Left renal pelvis (tissue), 4 donors: ENCODE measurements at places on chromosomes 16 and 17. TPM values are rescaled to one million over a fixed set of nuclear protein-coding genes. Genes with fewer than 3 reads are reported as not detected.

DNA sequence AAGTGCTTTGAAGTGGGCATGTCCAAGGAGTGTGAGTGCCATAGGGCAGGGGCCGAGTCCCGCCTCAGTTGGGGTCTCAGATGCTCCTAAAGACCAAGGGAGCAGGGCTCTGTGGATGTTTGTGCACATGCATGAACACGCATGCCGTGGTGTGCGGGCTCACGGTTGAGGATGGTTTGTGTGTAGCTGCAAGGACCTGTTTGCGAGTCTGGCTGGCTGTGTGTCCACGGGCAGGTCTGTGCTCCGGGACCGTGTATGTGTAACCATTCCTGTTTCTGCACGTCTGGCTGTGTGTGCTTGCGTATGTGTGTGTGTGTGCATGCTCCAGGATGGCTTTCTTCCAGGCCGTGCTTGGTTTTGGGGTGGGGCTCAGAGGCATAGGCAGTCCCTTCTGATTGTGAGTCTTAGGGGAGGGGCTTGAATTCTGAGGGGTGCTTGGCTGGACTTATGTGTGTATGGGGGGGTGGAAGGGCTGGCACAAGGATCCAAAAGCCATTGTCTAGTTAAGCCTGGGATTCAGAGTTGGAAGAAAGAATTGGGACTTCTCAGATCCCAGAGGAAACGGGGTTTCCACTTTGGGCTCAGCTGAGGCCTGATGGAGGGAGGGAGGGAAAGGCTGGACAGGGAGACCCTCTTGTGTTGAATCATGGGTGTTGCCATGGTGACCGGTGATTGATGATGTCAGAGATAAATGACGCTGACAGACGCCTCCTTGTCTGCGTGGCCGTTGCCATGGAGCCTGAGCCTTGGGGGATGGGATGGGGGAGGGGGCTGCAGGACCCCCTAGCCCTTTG, 14.4 kb downstream of the GJD3 start:
- no peak for DNase-seq

GRCh38 chr16:48126801-48127644, 28.8 kb downstream of the ABCC12 start:
- DNase-seq = no peak

- DNase-seq = no peak
These were observed 750 bp downstream of the TMEM132E start for GRCh38 chr17:34579979-34580684.

Gene IL17C
- not detected for polyA plus RNA-seq

DNA sequence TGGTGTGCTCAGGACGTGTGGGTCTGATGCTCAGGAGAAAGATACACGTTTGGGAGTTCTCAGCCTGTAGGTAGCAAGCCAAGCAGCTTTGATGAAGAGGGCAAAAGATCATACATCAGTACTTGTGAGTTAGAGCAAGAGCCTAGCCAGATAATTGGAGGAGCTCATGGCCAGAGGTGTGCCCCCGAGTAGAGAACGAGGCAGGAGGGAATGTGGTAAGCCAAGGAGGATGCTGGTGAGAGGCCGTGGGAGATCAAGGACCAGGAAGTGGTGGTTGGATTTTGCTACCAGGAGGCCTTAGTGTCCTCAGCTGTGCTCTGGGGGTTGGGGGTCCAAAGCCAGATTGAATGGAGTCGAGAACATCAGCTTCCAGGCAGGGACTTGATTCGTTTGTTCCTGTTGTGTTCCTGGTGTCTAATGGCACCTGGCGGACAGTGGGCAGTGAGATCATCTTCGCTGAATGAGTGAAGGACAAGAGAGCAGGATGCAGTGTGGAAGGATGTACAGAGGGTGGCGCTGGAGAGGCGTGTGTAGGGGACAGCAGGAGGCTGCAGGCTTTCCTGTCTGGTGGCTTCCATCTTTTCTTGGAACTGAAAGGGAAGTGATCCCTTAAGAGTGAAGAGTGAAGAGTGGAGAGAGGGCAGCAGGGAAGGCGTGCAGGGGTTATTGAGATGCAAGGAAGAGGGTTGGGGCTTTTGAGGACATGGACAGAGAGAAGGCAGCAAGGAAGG, 11.6 kb downstream of the FBXL19 start:
- no peak for DNase-seq

DNA sequence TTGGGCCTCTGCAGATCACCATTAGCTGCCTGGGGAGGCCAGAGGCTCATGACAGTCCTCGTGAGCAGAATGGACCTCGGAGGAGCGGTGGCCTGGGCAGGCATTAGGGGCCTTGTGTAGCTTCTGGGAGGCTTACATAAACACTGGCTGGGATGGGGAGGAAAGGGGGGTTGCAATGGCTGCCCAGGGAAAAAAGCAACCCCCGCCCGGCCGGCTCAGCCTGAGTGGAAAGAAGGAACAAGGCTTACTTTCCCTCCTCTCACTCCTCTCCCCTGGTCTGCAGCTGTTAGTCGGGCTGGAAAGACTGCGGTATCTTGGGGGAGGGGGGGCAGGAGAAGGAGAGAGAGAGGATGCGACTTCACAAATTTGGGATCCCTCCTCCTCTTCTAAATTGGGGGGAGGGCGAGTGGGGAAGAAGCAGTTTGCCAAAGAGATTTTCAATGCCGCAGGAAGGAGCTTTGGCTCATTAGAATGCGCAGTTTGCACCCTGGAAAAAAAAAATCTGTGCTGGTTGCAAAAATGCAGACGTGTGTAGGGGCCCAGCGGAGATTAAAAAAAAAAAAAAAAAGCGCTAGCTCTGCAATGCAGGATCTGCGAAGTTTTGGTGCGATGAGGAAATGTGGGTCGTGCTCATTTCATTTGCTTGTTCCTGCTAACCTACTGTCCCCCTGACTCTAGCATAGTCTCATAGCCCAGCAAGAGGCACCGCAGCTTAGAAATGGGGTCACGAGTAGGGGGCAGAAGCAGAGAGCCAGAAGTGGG, 6.6 kb upstream of the NR1D1 start:
- no peak for DNase-seq

Gene MT1F
- polyA plus RNA-seq = 53.1 TPM

- no peak for DNase-seq
These were observed 8.3 kb downstream of the SLC35G3 start for GRCh38 chr17:35185849-35186248.

- no peak for DNase-seq
These were observed 261 bp upstream of the B4GALNT2 start for GRCh38 chr17:49132317-49132698.

Gene UBE2O
- polyA plus RNA-seq = 21.9 TPM

DNA sequence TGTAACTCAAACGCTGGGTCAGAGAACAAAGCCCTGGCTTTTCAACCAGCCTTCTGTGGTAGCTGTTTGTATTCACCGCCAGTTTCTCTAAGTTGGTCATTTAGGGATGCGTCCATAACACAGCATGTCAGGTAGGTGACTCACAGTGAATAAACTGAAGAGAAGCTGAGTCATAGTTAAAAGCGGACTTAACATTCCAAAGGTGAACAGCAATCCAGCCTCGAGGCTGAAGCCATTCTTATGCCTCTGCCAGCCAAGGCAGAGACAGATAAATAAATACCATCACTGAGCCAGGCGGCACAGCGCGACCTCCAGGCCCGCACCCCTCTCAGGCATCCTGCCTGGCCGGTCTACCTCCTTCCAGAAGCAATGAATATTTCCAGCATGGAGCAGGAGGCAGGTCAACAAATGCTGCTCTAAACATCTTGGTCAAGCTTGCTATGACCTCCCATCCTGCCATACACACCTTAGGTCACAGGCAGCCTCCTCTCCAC, 12.4 kb upstream of the CACNG4 start:
- no peak for DNase-seq

- DNase-seq = no peak
These were observed 39.4 kb upstream of the MTSS2 start for GRCh38 chr16:70725024-70725911.

DNA sequence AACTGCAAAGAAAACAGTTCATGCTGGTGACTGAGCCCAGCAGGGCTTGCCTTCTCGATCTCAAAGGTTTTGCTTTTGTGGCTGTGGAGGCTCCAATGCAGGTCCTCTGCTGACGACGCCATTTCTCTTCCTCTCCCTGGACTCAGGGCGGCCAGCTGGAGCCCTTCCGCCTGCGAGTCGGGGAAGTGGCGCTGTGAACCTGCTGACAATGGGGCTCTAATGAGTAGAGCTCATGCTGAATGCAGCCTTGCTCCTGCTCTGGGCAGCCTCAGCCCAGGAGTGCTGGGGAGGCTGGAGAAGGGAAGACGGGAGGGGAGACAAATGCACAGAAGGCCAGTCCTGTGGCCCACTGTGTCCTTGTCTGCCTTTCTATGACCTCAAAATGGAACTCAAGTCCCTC, 43.8 kb downstream of the VAC14 start:
- no peak for DNase-seq

DNA sequence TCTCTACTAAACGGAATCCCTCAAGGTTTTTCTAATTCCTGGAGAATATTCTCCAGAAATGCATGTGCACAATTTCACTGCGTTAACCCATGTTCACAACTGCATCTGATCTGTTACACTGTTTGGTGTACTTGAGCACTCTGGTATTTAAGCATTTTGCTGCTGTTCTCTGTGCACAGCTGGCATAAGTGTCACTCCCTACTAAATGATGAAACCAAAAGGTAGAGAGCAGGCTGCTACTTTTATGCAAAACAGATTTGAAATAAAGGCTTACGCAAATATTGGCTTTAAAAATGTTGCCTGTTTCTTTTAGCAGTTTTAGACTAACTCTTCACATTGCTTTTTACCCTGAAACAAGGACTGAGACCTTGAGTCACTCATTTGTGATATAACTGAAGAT, 41.7 kb downstream of the ESRP2 start:
- no peak for DNase-seq

DNA sequence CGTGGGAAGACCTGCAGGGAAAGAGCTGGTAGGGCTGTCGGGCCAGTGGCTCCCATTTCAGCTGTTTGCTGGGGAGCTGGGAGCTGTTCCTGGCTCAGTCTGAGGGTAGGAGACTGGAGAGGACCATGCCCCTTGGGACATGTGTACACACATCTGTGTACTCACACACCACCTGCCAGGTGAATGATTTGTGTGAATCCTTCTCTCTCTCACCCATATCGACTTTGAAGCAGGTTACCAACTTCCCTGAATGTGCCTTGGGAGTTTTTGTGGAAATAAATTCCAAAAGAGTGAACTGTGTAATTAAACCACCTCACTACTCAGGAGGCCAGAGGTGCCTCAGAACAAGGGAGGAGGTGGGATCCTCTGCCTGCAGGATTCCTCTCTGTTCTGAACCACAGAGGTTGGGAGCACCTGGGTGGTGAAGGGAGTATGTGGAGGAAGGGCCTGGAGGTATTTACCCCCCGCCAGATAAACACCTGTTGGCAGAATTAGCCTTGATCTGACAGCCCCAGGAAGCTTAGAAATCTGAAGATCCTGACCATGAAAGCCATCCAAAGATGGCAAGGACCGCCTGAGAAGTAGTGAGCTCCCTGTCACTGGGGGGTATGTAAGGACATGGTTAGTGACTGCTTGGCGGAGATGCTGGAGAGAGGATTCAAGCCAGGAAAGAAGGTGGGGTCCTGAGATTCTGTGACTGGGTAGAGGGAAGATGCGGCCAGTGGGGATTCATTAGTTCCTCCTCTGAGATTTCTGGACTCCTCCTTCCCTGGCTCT, 3.3 kb downstream of the ABCC3 start:
- no peak for DNase-seq

Gene TP53TG3B
- polyA plus RNA-seq = not detected

- DNase-seq = no peak
These were observed 47.7 kb downstream of the ZFHX3 start for GRCh38 chr16:73000020-73000906.

Gene CTF1
- polyA plus RNA-seq = 8.8 TPM

DNA sequence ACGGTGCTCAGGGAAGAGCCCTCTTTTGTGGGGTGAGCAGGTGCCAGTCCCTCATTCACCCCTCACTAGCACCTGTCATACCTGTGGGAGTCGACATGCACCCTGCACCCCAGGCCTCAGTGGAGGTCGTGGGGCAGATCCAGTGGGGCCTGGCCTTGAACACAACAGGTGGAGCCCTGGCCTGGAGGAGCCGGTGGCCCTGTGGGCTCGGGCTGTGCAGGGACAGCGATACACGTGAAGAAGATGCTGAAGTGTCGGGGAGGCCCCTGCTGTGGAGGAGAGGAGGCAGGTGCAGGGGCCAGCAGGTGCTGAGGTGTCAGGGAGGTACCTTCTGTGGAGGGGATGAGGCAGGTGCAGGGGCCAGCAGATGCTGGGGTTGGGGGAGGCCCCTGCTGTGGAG, 31.8 kb downstream of the ZNF750 start:
- DNase-seq = no peak
